ENCODE measurements at places on chromosomes 7 and 10.

- DNase-seq = no peak
Measured at GRCh38 chr7:96304573-96304972, 17.3 kb downstream of the SLC25A13 start.

- no peak for DNase-seq
Measured at GRCh38 chr7:158311791-158312190, 275.8 kb downstream of the PTPRN2 start.

- DNase-seq = no peak
Measured at GRCh38 chr10:122181041-122181732, 89.9 kb upstream of the BTBD16 start.

DNA sequence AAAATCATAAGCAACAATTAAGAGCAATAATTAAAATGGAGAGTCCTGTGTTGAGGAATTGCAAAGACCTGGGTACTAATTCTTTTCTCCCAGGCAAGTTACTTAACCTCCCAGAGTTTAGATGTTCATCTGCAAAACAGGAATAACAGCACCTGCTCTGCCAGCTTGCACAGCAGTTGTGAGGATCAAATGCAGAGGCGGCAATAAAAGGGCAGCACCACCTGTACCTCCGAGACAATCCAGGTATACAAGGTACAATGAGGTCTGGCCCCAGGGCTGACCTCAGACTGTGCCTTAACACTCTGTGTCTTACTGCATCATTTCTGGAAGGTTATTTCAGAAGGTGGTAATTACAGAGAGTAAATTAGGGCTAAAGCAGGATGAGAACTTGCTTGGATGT lies 14.5 kb upstream of the FAM204A start:
- DNase-seq = no peak

GRCh38 chr7:132455378-132455777 lies 120.9 kb downstream of the PLXNA4 start:
- no peak for DNase-seq
